ENCODE measurements at places on chromosomes 16 and 17.

- no peak for DNase-seq
Measured at GRCh38 chr17:42184713-42185620, at the start of gene HCRT. Gene HCRT (minus strand): TSS chr17:42185452. CDS start chr17:42185365, 87 bp downstream.

DNA sequence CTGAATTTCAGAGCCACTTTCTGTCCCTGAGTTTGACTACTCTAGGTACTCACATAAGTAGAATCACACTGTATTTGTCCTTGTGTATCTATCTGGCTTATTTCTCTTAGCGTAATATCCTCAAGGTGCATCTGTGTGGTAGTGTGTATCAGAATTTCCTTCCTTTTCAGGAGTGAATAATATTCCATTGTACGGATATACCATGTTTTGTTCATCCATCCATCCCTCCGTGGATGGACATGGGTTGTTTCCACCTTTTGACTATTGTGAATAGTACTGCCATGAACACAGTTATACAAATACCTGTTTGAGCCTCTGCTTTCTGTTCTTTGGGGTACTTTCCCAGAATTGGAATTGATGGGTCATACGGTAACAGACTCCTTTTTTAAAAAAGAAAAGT is 111.7 kb downstream of the PITPNC1 start:
- DNase-seq: no peak

GRCh38 chr17:81489012-81489997 is 23.3 kb downstream of the ACTG1 start:
- no peak for DNase-seq

DNA sequence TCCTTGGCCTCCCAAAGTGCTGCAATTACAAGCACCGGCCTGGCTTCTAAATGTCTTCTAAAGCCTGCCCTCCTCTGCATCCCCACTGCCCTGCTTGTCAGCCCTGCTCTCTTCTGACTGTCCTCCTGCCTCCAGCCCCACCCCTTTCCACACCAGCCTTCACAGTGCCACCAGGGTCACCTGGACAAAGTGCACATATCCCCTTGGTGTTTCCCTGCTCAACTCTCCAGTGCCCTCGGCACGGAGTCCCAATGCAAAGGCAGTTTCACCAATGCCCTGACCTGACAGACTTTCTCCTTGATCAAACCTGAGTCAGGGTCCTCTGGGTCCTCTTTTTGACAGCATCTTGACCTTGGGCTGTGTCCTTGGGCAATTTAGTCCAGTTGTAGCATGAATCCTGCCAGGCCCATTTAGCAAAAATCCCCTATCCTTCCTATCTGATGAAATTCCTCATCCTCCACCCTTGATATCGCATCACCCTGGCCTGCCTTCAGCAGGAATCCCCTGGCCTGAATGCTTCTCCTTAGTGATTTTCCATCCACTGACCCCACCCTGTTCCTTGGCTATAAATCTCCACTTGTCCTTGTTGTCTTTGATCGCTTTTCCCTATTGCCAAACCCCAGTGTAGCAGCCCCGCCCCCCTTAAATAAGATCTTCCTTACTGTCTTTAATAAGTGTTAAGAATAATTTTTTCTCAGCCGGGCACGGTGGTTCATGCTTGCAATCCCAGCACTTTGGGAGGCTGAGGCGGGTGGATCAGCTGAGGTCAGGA is 42.7 kb upstream of the ETV4 start:
- DNase-seq: no peak
